Glomerular endothelial cell (primary cell): ENCODE measurements at places on chromosomes 1 and 21. TPM values are rescaled to one million over a fixed set of nuclear protein-coding genes. Genes with fewer than 3 reads are reported as not detected.

Gene SEC22B
- total RNA-seq = 22.4 and 23.6 TPM in 2 replicates

Gene NCSTN
- total RNA-seq = 141 and 156 TPM in 2 replicates

Gene KIF2C
- total RNA-seq = 4.7 and 10.3 TPM in 2 replicates

Gene CIART
- total RNA-seq = 2.2 and 11.4 TPM in 2 replicates
